ENCODE measurements at places on chromosomes 6 and 20. TPM values are rescaled to one million over a fixed set of nuclear protein-coding genes. Genes with fewer than 3 reads are reported as not detected.

TPX2 gene
- 1.4 TPM for total RNA-seq

TRIM10 gene
- 0.79 TPM for total RNA-seq

PTPRA gene
- 70.3 TPM for total RNA-seq

TSHZ2 gene
- total RNA-seq: 15.5 TPM

SLC22A7 gene
- 2.0 TPM for total RNA-seq

TFAP2C gene
- total RNA-seq: 1.4 TPM

MUC21 gene
- total RNA-seq: not detected

SPATA25 gene
- 6.7 TPM for total RNA-seq

PIGT gene
- total RNA-seq: 90.9 TPM

SLPI gene
- total RNA-seq: 3,615 TPM

GABRR1 gene
- not detected for total RNA-seq

CST4 gene
- total RNA-seq: not detected

PACSIN1 gene
- 1.7 TPM for total RNA-seq

ADGRF5 gene
- 51.7 TPM for total RNA-seq

LEMD2 gene
- total RNA-seq: 57.1 TPM

ZNF512B gene
- total RNA-seq: 19.2 TPM

RBPJL gene
- total RNA-seq: not detected

CGA gene
- total RNA-seq: not detected

DNMT3B gene
- 2.9 TPM for total RNA-seq

TRIM15 gene
- total RNA-seq: 2.2 TPM

SCRT2 gene
- not detected for total RNA-seq

CABLES2 gene
- 4.5 TPM for total RNA-seq

SLC17A9 gene
- total RNA-seq: 9.5 TPM

HSPA1L gene
- 1.7 TPM for total RNA-seq

F13A1 gene
- 275 TPM for total RNA-seq

C6orf132 gene
- total RNA-seq: 42.7 TPM

JAG1 gene
- 132 TPM for total RNA-seq

DDX43 gene
- total RNA-seq: 1.4 TPM

SLC17A1 gene
- total RNA-seq: 26.3 TPM

KIAA1755 gene
- 5.1 TPM for total RNA-seq

LAMA2 gene
- 20.8 TPM for total RNA-seq

CEBPB gene
- 81.4 TPM for total RNA-seq

TCF19 gene
- total RNA-seq: 7.1 TPM

CEP85L gene
- 12.9 TPM for total RNA-seq

THBD gene
- total RNA-seq: 48.1 TPM

GTSF1L gene
- total RNA-seq: not detected

RHAG gene
- not detected for total RNA-seq

ERVFRD-1 gene
- 0.57 TPM for total RNA-seq

NELFCD gene
- 50.2 TPM for total RNA-seq

MAP1LC3A gene
- 42.5 TPM for total RNA-seq

POM121L2 gene
- not detected for total RNA-seq

BPI gene
- total RNA-seq: 0.16 TPM

CTAGE9 gene
- not detected for total RNA-seq

MAS1 gene
- not detected for total RNA-seq

CTSA gene
- total RNA-seq: 180 TPM

IL17A gene
- total RNA-seq: not detected

CLDN20 gene
- total RNA-seq: not detected

RALGAPB gene
- total RNA-seq: 43.3 TPM

ASIP gene
- not detected for total RNA-seq

CRYBG1 gene
- total RNA-seq: 32.6 TPM

VARS1 gene
- 79.0 TPM for total RNA-seq

TUBB2B gene
- 34.2 TPM for total RNA-seq

PRKN gene
- 10.4 TPM for total RNA-seq

TFAP2A gene
- total RNA-seq: 16.2 TPM

TNNC2 gene
- total RNA-seq: not detected

SNAI1 gene
- total RNA-seq: 3.7 TPM

MOG gene
- total RNA-seq: not detected

WDR46 gene
- 40.3 TPM for total RNA-seq

BLCAP gene
- 76.1 TPM for total RNA-seq

Measured in kidney (tissue), 22 donors.